AG09319 (cell line): ENCODE measurements at places on chromosomes 3 and 15.

GRCh38 chr15:33545866-33546265 is 235.1 kb downstream of the RYR3 start:
- no peak for DNase-seq

DNA sequence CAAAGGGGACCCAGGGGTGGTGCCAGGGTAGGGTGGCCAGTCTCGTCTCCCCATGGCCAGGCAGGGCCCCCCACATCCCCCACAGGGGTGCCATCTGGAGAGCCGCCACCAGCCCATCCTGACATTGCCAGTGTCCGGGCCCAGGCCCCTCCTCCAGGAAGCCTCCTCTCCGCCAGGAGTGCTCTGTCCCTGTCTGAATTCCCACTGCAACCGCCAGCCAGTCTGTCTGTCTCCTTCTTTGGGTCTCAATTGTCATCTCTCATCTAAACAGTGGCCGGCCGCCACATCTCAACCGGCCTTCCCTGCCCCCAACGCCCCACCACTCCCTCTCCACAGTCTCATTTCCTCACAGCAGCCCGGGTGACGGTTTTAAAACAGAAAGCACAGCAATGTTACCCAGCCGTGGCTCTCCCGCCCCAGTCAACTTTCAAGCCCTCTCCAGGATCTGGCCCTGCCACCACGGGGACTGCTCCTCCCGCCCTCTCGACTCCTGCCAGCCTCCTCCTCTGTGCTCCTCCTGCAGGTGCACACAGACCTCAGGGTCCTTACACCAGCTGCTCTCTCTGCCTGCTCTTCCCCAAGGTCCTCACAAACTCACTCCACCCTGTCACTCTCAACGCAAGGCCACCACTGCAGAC is 57.0 kb downstream of the IQSEC1 start:
- no peak for DNase-seq

- no peak for DNase-seq
Observed at GRCh38 chr3:100029052-100029451, 85.2 kb downstream of the FILIP1L start.

- no peak for DNase-seq
Observed at GRCh38 chr3:107426223-107426622, 49.0 kb downstream of the CCDC54 start.

- no peak for DNase-seq
Observed at GRCh38 chr15:57832183-57832582, 125.7 kb downstream of the POLR2M start.

DNA sequence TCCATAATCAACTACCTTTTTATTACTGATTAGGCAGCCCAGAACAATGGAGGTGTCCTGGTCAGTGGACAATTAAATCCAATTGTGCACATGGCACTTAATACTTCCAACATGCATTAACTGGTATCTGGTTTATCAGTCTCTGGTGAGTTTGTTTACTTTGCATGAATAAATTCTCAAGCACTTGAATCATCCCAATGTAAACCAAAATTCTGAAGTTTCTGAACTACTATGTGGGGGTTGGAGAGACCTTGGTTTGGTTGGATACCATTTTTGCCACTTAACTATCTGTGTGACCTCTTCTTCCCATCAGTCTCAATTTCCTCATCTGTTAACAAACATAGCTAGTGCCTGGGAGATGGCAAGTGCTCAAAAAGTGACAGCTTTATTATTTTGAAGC is 70.5 kb upstream of the MAP4 start:
- DNase-seq: no peak

DNA sequence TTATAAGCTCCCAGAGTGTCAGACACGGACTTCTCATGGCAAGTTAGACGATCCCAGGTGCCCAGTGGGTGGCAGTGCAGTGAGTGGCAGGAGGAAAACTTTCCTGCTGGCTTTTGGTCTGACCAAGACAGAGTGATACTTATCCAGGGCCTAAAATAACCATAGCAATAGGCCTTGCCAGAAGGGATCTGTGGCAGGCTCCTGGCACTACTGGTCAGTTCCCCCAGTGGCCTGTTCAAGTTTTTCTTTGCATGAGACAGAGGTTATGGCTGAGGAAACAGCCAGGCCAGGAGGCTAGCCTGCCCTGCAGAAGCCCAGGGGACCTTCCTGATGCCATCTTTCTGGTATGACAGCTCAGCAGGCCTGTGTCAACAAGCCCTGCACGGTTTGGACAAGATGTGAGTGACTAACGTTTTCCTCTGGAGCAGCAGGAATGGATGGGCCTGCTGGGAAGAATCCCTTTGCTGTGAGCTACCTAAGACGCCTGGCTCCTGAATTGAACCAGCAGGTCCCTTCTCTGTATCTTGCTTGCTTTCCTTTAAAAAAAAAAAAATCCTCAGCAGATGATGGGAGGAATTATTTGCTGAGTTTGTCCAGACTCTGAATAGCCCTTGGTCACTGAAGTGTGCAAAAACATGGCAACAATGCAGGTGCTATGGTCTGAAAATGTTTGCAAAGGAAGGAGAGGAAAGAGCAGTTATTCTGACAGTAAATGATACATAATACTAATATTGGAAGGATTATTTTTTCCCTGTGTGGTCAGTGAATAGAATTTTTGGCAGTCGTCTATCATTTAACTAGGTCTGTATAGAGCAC is 18.0 kb downstream of the SCG5 start:
- no peak for DNase-seq

- DNase-seq: peak; percentile 87
Observed at GRCh38 chr3:71542521-71543370, 40.8 kb downstream of the FOXP1 start.

- no peak for DNase-seq
Observed at GRCh38 chr15:58040150-58040549, 25.4 kb downstream of the ALDH1A2 start.

DNA sequence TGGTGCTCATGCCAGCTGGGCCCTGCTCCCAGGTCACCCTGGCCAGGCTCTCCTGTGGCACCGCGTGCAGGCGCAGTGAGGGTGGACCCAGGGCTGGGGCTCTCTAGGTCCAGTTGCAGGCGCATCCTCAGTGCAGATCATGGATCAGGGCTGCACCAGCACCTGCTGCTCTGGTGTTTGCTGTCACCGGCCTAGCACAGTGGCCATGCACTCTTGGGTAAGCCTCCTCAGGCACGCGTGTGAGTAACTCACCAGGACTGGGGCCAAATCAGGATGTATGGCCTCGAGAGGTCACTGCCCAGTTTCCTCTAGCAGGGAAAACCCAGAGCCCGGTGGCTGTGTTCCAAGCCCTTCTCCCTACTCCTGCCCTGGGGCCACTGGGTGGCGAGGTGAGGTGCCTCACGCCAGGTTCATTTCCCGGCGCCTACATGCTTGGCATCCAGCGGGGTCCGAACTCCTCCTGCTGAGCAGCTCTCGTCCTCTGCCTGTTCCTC is 45.5 kb upstream of the SLC41A3 start:
- no peak for DNase-seq

GRCh38 chr15:66839506-66840112 is 137.6 kb downstream of the SMAD6 start:
- DNase-seq: no peak

DNA sequence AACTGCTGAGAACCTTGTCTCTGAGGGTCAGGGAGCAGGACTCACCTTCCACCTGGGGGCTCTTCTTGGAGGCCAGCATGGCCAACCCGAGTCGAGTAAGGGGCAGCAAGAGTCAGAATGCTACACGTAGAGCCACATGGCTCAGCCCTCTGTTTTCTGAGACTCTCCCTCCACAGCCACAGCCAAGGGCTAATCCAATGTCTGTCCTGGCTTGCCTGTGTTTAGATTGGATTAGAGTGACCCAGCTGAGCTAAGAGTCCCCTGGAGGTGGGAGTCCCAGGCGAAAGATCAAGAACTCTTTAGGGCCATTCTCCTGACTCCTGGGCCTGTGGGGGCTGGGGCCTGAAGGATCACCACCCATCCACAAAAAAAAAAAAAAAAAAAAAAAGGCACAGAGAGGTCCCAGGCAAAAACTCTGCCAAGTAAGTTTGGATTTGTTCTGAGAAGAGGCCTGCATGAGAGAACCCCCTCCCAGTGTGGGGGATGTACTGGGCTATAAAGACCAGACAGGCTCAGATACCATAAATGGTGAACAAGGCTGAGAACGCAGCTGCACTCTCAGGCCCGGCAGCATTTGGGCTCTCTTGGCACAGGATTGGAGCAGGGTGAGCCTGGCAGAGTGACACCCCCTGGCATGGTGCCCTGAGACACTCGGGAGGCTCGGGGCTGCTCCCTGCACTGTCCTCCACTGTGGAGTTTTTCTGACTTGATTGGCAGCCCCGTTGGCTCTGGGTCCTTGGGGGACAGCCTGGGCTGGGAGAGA is 88.0 kb upstream of the OSBPL11 start:
- DNase-seq: no peak
